Natural killer cell treated with Interleukin-12 subunit alpha and Interleukin-12 subunit beta and Interleukin-15 and Interleukin-18, amount 100 ng/mL, for 72 hours (primary cell): ENCODE measurements at places on chromosomes 5 and 9.

DNA sequence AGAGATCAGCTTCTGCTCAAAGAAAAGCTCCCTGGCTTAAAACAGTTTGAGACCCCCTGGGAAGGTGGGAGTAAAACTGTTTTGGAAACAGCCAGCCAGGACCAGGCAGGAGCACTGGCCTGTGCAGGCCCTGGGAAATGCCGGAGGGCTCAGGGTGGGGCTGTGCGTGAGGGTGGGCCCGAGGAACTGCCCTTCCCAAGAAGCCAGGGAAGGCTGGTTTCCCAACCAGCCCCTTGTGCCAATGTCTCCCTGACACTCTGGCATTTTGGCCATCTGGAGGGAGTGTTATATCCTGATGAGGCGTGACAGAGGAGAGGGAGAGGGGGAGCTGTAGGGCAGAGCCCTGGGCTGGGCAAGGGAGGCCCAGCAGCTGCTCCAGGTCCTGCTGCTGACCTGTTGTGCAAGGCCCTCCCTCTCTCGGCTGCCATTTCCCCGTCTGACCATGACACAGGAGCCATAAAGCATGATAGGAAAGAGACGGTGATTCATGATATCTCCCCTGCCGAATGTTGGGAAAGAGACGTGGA lies 16.1 kb downstream of the OLFML2A start:
- peak; percentile 8 for DNase-seq

- no peak for DNase-seq
Measured at GRCh38 chr9:121141706-121142105, 60.0 kb downstream of the RAB14 start.

DNA sequence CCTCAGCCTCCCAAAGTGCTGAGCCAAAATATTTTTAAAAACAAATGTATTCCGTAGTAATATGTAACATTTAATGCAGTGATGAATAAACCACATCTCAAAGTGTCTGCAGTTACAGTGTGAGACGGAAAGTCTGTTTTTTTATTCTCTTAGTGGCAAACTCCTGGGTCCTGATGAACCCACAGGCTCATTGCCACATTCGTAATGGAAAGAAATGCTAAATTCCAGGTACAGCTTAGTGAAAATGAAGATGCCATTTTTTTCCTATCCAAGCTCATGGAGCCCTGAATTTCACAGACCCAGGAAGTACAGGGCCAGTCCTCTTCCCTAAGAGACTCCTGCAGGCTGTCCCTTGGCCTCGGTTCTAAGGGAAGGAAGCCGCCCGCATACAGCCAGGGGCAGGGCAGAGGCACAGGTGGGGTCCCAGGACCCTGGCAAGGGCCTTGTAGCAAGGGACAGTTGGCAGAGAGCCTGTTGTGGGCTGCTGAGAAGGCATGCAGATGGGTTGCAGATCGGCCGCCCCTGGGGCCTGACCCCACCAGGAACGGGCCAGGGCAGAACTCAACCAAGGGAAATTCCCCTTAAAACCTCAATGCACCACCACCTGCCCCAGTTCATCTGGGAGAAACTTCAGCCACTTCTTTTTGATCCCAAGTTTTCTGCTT lies 36.2 kb downstream of the IPPK start:
- DNase-seq = no peak

- DNase-seq = no peak
Measured at GRCh38 chr5:172414531-172415361, 39.6 kb downstream of the SH3PXD2B start.

DNA sequence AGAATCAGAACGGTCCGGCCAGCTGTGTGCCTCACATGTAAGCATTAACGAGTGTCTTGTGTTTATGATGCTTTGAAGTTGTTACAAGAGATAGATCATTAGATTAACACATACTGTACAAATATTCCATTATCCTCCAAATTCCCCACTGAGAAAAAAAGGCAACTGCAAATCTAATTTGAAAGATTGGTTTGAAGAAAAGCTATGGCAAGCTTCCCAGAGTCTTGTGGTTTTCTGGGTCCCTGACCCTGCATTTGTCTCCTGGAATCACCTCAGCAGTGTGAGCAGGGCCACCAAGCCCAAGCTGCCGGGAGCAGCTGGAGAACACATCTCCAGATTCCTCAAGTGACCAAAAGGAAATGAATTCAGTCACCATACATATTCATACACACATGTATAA lies 36.9 kb upstream of the ADAMTS16 start:
- DNase-seq = no peak

DNA sequence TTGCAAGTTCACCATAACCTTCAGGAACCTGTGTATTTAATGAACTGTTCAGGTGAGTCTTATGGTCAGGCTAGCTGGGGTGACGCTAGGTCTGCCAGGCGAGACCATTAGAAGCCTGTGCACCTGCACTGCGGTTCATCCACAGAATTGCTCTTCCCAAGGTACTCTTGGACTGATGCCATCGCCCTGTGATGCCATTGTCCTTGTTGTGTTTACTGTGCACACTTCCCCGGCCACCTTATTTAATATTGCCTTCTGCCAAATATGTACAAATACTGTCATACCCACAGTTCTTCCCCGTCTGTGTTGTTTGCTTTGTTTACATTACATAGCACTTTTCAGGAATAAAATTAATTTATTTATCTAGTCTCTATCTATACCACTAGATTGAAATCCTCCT lies 66.3 kb downstream of the RCL1 start:
- DNase-seq = no peak

DNA sequence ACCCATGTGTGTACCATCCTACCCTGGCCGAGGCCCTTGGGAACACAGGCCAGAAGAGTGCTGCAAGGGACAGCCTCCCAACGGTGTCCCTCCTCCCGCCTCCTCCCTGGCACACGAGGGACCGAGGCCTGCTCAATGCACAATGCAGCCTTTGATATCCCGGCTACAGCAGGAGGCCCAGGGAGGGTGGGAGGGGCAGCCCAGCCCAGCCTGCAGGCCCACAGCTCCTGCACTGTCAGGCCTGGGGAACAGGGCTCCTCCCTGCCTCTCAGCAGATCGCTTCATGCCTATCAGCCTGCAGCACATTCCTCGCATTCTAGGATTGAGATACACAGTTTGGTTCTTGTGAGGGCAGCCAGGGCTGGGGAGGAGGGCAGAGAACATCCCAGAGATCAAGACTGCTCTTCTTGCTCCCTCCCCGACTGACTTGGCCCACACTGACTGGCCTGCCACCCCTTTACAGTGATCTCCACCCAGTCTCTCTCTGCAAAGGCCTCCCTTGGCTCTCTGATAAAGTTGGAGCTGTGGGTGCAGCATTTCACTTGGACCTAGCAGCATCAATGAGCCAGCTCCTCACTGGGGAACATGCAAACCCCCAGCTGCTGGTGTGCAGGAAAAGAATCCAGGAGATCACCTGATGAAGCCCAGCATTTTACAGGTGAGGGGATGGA lies at the start of gene SH3TC2:
Gene SH3TC2 (minus strand): TSS at position 46 of the 671 bp plus-strand sequence. CDS start 40 bp downstream, at position 6.
- no peak for DNase-seq

GRCh38 chr5:39080168-39080567 lies 6.0 kb upstream of the RICTOR start:
- DNase-seq = no peak

DNA sequence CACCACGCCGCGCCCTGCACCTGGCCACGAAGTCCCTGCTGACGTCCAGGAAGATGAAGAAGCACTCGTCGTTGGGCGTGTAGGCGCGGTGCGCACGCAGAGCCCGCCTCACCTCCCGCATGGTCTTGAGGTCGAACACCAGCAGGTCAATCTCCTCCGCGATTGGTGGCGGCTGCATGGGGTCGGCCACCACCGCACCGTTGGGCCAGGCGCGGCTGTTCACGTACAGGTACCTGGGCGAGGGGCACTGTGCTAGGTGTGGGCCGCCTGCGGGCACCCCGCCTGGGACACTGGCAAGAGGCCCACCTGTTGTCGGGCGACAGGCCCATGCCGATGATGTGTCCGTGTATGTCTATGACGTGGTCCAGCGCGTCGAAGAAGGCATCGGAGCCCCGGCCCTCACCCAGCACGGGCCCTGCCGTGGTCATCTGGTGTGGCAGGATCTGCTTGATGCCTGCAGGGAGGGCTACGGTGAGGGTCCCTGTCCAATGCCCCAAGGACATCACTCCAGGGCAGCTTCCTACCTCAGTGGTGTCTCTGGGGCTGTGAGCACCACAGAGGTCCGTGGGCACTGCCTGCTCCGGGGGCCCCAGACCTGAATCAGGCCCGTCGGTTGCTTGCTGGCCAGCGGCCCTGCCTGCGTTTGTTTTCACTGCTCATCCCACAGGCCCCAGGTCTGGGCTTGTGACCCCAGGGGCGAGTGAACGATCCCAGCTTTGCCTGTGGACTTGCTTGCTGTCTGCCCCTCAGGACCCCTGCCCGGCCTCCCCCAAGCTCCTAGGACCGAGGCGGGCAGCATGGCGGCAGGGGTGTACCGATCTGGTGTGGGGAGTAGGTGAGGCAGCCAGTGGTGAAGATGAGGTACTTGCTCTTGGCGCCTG lies 3.1 kb downstream of the FBXW5 start:
- DNase-seq = no peak

DNA sequence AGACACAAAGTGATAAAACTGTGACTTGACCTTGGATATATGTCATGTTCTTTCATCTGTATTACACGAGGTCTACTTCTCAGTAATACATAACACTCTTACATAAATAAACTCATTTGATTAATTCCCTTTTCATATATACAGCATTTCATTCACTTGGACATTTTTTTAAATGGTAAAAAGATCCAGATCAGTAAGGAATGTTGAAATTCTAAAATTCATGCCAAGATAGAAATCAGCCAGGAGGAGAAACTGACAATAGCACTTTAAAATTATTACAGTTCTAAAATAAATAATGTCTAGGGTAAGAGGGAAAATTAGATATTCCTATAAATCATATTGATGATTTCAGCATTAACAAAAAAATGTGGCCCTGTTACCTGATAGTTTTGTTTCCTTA lies 46.2 kb upstream of the POU5F2 start:
- DNase-seq = no peak

DNA sequence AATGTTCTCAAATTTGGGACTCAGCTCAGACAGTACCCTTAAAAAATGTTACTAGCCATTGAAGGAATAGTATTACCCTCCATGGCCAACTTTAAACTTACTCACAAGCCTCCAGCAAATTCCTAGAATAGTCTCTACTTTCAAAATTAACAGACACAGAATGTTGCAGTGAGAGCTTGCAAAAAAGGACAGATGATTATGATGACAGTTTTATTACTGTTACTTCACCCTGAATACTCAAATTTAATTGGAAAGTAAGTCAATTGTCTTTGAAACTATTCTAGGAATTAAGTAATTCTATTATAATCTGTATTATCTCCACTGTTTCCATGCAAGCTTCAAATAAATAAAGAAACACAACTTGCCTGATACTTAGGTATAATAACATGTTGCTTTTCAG lies 288.3 kb downstream of the SLF1 start:
- no peak for DNase-seq

- no peak for DNase-seq
Measured at GRCh38 chr5:144467792-144468191, 297.1 kb downstream of the KCTD16 start.

GRCh38 chr9:110691002-110691549 lies 22.5 kb downstream of the MUSK start:
- no peak for DNase-seq

GRCh38 chr9:123608104-123608503 lies 252.1 kb downstream of the CRB2 start:
- no peak for DNase-seq

DNA sequence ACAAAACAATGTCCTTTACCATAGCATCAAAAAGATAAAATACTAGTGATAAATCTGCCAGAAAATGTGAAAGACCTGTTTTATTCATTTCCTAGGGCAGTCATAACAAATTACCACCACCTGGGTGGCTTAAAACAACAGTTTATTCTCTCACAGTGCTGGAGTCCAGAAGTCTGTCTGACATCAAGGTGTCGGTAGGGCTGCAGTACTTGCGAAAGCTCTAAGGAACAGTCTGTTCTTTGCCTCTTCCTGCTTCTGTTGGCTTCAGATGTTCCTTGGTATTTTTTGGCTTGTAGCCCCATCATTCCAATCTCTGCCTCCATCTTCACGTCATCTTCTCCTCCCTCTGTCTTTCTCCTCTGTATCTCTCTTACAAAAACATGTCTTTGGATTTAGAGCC lies 51.0 kb downstream of the PTPDC1 start:
- no peak for DNase-seq

DNA sequence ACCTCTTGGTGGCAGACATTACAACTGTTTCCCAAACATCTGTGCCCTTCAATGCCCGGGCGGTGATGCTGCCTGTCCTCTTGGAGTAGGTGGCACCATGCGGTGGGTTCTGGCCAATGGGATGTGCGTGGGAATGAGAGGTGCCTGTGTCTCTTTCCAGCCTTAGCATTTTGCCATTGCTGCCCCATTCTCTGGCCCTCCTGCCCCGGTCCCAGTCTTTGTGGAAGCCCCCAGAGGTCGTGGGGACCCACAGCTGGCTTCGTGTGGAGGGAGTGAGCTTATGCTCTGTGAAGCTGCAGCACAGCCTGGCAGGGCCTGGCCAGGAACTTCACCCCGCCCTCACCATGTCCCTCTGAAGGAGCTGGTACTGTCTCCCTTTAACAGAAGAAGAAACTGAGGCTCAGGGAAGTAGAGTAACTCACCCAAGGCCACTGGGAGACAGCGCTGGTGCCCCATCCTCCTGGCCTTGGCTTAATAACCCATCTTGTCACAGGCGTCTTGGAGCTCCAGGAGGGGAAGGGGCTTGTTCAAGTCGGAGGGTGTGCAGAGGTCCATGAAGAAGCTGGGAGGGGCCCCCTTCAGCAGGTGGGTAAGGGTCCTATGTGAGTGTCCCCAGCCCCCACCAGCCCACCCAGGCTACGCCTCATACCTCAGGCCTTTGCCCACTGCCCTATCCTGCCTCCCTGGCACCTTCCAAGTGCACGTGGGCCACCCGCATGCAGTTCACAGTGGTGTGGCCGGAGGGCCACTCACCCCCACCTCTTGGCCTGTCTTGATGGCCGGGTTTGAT lies 173.6 kb downstream of the GAPVD1 start:
- DNase-seq = peak; percentile 35

- DNase-seq = no peak
Measured at GRCh38 chr5:6737043-6737941, 24.1 kb downstream of the TENT4A start.

DNA sequence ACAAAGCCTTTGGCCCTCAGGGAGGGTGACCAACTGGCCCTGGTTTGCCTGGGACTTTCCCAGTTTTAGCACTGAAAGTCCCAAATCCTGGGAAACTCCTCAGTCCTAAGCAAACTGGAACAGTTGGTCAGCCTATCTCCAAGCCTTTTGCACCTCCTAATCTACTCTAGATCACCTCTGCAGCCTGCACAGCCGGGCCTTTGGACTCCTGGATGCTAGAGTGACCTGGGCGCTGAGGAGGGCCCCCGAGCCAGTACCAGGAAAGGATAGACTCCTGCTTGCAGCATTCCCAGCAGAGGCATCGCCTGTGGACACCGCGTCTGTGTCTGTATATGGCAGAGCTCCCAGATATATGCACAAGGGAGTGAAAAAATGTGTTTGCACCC lies 15.1 kb downstream of the IRF1 start:
- no peak for DNase-seq

- no peak for DNase-seq
Measured at GRCh38 chr5:115544043-115544435, 536 bp downstream of the FEM1C start.

GRCh38 chr9:122277285-122277897 lies 12.7 kb downstream of the MRRF start:
- no peak for DNase-seq

- DNase-seq = no peak
Measured at GRCh38 chr5:120327180-120327579, 136.9 kb upstream of the PRR16 start.

- DNase-seq = no peak
Measured at GRCh38 chr5:88405783-88406182, 137.1 kb upstream of the TMEM161B start.

GRCh38 chr5:109455598-109456096 lies 45.9 kb upstream of the PJA2 start:
- no peak for DNase-seq
